ENCODE measurements at places on chromosomes 5 and 9.

GRCh38 chr5:643811-644271 lies 31.7 kb downstream of the CEP72 start:
- no peak for DNase-seq

- no peak for DNase-seq
Measured at GRCh38 chr5:158974775-158975174, 124.9 kb downstream of the EBF1 start.

- DNase-seq = no peak
Measured at GRCh38 chr5:149917073-149917676, 27.4 kb downstream of the PDE6A start.

DNA sequence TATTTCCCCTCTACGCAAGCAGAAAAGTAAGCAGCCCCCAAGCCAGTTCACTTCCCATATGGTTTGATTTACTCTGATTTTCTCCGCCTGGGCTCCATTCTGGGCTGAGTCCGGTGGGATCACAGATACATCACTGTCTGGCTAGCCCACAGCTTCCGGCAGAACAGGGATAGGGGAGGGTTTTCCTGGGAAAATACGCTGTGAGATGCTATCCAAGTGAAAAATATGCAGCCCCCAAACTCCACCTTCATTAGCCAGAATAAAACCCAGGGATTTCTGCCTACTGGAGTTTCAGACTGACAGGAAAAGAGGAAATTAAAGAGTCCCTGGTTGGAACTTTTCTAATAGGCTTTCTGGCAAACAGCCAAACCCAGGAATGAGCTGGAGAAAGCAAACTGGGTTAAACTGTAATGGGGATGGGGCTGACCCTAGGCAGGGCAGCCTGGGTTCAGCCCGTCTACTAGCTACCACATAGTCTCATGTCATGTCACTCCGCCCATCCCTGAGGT lies 16.9 kb upstream of the NIPAL4 start:
- DNase-seq = no peak

- no peak for DNase-seq
Measured at GRCh38 chr5:53434541-53434940, 45.9 kb upstream of the FST start.

DNA sequence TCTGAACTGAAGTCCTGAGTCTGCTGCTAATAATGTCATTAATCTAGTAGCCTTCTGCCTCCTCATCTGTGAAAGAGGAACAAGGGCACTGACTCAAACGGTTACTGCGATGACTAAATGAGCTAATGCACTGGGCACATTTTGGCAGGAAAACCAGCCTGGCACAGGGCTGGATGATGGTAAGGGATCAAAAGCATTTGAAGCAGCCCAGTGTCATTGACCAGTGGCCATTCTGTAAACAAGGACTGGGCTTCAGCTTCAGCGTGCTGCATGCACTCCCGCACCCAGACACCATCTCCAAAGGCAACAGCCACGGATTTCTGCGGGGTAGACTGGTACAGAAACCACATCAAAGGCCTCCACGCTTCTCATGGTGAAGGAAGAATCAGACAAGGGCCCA lies 8.0 kb downstream of the GCNT4 start:
- DNase-seq = no peak

- DNase-seq = no peak
Measured at GRCh38 chr9:114198249-114199040, 43.1 kb downstream of the COL27A1 start.

DNA sequence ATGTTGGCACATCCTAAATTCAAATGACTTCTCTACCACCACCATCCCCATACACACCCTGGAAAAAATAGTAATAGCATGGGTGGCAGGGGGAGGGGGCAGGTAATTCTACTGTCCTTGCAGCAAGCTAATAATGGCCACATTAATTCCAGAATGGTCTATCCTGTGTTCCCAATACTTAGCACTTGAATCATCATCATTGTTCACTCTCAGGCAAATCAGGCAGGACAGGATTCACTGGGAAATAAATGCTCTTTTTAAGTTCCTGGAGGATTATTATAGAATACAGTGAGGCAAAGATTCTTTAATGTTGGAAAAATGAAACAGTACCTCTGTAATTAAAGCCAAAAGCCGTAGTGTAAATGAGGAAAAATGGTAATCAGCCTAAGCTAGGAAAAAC lies 254.5 kb downstream of the ARRDC3 start:
- DNase-seq = no peak

DNA sequence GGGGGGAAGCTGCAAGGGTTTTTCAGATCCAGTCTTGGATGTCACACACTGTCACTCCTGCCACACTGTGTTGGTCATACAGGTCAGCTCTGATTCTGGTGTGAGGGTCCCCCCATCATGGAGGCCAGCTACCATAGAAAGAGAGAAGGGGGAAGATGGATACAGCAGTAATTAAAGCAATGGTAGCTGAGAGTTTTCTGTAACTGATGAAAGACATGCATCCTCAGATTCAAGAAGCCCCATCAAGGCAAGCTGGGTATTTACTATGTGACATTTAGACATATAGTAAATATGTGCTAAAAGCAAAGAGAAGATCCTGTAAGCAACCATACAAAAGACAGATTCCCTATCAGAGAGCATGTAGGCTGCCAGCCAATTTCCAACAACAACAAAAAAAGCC lies 110.9 kb upstream of the COL5A1 start:
- DNase-seq = no peak

DNA sequence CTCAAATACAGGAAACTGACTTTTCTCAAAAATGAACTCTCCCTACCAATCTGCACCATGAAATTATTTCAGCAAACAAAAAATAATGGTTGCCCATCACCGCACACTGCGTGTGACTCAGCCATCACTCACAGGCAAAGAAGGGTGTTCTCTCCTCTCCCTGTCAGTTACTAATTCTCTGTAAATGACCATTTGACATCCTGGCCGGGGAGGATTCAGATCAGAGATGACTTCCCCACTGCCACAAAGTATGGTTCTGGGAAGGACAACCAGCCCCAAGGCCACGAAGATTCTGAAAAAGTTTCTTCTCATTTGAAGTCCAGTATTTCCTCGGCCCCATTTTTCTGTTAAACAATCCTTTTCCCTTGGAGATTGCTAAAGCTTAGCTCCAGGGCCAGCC lies 199.4 kb downstream of the AUH start:
- no peak for DNase-seq

GRCh38 chr5:136249678-136250266 lies 56.8 kb upstream of the SMIM32 start:
- DNase-seq = no peak

DNA sequence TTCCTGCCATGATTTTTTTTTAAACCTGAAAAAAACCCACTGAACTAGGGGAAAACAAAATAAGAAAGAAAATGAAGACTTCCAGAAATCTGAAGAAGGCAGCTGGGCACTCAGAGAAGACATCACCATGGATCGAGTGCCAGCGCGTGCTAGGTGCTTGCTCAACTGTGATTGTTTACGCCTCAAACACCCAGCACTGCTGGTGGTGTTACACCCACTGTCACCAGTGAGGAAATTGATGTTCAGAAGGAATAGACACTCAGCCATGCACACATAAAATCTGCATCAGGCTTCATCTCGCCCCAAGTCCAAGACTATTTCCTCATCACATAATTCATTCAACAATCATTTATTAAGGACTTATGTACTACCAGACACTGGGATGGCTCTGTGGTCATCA lies 82.1 kb downstream of the HRH2 start:
- DNase-seq = no peak

DNA sequence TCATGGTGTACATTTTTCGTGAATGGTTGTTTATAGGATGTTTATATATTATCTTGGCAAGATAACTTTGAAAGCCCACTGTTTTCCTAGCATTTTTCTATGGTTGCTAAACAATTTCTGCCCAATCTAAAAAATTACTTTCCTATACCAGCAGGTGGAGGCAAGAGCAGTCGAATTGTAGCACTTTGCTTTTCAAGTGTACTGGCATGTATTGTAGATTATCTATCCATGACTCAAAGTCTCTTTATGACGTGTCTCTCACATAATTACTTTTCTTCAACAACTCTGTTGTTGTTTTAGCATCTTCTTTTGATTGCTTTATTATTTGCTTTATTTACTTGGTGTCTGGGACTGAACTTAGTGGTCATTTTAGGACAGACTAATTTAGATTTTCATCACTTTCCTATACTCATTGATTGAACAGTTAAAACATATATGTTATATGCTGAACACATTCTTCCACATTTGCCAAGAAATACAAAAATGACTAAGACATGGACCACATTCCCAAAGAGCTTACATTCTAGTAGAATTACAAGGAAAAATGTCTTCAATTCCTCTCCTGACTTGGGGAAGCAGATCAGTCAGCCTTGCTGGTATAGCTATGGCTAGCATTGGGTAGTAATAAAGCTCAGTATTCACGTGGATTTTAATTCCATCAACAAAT lies 20.7 kb downstream of the NLN start:
- DNase-seq = no peak

DNA sequence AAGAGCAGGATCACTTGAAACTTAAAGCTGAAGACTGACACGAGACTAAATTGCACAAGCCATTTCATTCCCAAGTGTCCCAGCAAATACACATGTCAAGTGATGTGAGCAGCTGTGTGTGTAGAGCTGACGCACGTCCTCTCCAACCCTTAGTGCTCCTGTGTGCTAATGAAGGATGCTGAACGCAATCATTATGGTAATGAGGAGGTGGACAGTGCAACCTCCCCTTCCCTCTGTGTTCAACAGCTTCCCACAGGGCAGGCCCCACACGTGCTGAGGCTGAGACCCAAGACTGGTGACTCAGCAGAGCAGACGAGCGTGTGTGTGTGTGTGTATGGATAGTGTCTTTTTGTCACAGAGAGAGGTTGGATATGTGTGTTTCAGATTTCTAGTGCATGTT lies 702.1 kb downstream of the SEMA5A start:
- no peak for DNase-seq

- DNase-seq = no peak
Measured at GRCh38 chr5:113614191-113614590, 100.7 kb downstream of the YTHDC2 start.

DNA sequence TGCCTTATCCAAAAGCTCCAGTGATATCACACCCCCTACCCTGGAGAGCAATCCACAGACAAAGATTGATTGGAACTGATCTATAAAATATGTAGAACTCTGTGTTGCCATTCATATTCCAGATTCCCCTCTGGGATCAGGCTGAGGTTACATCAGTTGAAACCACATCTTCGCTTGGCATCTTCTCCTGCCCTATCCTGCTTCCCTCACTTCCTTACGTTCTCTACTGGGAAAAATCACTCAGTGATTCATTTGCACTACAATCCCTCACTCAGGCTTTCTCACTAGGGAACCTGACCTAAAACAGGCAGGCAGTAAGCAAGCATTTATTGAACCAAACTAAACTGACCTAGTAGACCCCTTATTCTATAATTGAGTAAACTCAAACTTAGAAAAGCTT lies 111.7 kb downstream of the ESM1 start:
- DNase-seq = no peak

- DNase-seq = no peak
Measured at GRCh38 chr9:98536542-98537173, 172.1 kb downstream of the GABBR2 start.

- no peak for DNase-seq
Measured at GRCh38 chr9:89740722-89741121, 135.9 kb downstream of the GADD45G start.

DNA sequence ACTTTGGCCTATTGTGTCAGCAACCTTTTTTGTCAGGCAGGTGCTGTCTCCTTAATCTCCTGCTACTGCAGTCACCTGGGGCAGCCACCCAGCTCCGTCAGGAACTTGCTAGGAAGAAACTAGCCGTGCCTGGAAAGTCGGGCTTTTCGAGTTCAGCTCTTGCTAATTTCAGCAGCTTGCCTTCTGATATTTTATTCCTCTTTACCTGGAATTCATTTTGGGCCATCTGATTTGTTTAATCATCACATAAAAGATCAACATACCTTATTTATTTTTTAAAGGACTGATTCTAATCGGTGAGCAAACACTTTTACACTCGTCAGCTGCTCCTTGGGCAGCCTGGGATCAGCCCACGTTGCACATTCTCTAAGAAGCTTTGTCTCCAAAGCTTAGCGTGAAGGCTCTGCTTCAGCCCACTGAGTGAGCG lies 42.2 kb downstream of the PRLR start:
- no peak for DNase-seq

Data from stimulated activated CD4-positive, alpha-beta T cell treated with anti-CD3 and anti-CD28 coated beads, Interleukin-1b, Interleukin-23, amount 100 ng/mL, for 24 hours (primary cell).